Activated CD8-positive, alpha-beta T cell treated with anti-CD3 and anti-CD28 coated beads, Interleukin-2, amount 10 ng/mL, durations not matched to agents 7 days and 5 days (primary cell): ENCODE measurements at places on chromosomes 2 and 18.

GRCh38 chr2:106546391-106546990 lies 59.3 kb downstream of the CD8B2 start:
- no peak for DNase-seq

- DNase-seq = no peak
Observed at GRCh38 chr2:4356109-4356508, 652.7 kb downstream of the DCDC2C start.

DNA sequence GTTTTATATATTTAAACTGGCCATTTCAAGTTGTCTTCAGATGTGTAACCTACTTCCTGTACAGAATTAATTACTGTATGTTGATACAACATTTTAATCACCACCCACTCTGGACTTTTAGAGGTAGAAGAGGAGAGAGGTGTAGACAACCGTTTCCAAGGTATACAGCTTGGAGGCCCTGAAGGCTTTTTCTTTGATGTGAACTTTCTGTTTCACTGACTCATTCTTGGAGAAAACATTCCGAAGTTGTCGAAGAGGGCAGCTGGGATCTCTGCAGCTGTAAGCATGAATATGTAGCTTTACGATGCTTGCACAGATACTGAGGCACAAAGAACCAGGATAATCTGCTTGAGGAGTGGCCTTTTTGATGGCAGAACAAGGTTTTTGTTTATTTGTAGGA lies 137.0 kb downstream of the NCKAP5 start:
- DNase-seq = no peak

GRCh38 chr2:71647356-71647755 lies 194.0 kb downstream of the DYSF start:
- DNase-seq = no peak

DNA sequence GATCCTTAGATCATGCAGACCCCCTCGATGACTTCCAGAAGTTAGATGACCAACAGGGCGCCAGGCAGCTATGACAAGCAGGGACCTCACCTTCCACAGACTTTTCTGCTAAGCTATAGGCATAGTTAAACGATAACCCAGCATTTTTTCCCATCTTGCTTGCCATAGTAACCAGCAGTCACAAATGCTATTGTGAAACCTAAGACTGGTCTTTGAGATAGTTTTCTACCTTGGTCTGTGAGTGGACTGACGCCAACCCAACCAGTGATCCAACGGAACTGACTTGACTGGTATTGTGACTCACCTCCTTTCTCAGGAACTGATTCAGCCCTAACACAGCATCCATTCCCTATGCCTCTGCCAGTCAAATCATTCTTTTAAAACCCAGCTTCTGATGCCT lies 361.2 kb downstream of the LRRTM4 start:
- no peak for DNase-seq

- DNase-seq = no peak
Observed at GRCh38 chr2:123916531-123916930, 108.6 kb upstream of the CNTNAP5 start.

DNA sequence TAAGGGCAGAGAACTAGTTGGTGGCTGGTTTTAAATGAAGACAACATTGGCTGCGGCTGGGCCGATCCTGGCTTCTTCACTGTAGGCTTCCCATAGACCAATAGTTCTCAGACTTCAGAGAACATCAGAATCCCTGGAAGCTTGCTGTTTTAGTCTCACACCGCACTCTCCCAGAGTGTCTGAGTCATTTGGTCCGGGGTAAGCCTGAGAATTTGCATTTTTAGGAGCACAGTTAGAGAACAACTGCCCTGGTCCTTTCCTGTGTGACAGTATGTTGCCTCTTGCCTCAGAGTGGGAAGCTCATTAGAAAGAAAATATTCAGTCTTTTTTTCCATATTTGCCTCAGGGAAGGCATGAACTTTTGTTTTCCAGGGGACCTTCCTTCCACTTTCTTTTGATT lies 137.1 kb upstream of the GAREM1 start:
- DNase-seq = no peak

DNA sequence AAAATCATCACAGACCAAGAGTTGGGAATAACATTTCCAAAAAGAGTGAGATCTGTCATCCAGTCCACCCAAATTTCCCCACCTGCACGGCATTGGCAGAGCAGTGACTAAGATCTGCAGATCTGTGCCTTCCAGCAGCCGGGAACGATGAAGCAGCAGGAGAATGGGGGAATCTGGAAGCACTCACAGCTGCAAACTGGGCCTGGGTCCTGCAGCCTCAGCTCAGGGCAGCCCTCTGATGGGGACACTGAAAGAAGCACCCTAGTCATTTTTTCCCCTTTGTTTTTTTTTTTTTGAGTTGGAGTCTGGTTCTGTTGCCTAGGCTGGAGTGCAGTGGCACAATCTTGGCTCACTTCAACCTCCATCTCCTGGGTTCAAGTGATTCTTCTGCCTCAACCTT lies 4.4 kb upstream of the SAG start:
- DNase-seq = no peak

DNA sequence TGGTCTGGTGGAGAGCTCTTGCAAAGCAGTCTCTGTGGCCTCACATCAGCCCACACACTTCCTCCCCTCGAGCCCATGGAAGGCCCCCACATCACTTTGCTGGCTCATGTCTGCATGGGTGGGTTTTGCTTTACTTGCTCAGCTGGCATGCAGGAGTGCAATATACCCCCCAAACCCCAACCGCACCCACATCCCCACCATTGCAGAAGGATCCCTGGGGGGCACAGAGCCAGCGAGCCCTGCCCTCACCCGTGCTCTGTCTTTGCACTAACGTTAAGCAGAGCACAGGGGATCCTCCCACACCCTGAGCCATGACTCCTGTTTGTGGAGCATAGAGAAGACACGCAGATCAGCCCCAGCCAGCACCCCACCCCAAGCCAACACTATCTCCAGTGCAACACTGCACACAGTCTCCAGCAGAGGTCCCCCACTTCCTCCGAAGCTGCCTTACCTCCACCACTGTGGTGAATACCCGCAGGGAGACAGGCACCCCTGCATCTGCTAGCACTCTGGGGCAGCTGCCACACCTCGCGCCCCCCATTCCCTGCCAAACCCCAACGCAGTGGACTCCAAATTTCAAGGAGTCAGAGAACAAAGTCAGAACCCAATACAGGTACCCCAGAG lies 177.8 kb upstream of the RGPD4 start:
- DNase-seq = no peak

DNA sequence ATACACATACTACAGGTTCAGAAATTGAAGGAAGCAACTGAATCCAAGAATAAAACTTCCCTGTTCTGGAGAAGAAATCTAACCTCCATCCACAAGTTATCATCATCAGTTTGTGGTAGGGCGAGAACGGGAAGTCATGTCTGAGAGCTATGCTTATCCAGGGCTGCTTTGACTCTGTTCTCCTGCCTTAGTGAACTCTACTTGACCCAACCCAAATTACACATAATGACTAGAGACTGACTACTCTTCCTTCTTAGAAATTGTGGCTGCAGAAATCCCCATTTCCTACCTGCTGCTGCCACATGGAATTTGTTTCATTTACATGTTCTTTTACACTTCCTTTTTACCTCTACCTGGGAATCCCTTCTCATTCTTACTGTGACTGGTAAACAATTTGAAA lies 1102.6 kb upstream of the PIK3C3 start:
- DNase-seq = no peak

- no peak for DNase-seq
Observed at GRCh38 chr2:240372101-240372500, 63.4 kb upstream of the GPC1 start.

GRCh38 chr18:74742573-74743243 lies 145.0 kb downstream of the ZNF407 start:
- no peak for DNase-seq

DNA sequence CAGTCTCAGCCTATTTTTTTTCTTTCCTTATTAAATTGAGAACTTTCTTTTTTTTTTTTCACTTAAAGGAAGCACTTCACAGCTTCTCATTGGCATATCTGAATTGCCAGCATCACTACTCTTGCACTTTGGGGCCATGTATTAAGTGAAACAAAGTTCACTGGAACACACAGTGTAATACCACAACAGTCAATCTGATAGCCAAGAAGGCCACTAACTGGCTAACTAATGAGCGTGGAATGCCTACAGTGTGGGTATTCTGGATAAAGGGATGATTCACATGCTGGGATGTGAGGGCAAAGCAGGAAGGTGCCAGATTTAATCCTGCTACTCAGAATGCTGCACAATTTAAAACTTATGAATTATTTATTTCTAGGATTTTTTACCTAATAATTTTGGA lies 11.7 kb upstream of the C18orf63 start:
- no peak for DNase-seq

- DNase-seq = no peak
Observed at GRCh38 chr2:12495247-12495868, 221.4 kb upstream of the TRIB2 start.

- no peak for DNase-seq
Observed at GRCh38 chr2:168649105-168649504, 153.3 kb upstream of the NOSTRIN start.

DNA sequence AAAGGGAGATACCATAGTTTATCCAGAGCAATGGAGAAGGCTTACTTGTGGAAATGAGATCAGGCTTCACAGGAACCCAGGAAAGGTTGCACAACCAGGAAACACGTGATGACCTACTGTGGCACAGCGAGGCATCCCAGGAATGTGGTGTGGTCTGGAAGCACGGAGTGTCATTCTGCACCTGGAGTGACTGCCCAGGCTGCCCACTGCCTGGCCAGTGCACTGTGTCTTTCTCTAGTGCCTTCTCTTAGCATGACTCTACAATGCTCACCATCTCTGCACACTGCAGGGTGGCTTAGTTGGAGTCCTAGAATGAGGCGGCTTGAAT lies 48.9 kb downstream of the CHST9 start:
- no peak for DNase-seq

- DNase-seq = no peak
Observed at GRCh38 chr2:23994567-23994966, 15.3 kb upstream of the MFSD2B start.

DNA sequence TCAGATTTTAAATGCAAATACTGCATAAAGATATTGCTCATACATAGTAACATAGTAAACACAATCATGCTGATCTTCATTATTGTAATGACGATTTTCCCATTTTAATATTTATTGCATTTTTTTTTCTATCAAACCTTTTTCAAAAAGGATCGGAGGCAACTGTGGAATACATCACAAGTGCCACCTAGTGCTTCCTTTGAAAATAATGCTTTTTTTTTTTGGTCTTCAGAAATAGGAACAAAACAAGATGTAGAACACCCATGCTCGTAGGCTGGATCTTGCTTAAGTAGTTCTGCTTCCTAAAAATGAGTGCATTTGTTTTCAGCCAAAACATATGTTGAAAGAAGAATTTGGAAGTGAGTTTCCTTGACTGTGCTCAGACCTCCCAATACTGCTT lies 35.7 kb upstream of the GPR155 start:
- DNase-seq = no peak

DNA sequence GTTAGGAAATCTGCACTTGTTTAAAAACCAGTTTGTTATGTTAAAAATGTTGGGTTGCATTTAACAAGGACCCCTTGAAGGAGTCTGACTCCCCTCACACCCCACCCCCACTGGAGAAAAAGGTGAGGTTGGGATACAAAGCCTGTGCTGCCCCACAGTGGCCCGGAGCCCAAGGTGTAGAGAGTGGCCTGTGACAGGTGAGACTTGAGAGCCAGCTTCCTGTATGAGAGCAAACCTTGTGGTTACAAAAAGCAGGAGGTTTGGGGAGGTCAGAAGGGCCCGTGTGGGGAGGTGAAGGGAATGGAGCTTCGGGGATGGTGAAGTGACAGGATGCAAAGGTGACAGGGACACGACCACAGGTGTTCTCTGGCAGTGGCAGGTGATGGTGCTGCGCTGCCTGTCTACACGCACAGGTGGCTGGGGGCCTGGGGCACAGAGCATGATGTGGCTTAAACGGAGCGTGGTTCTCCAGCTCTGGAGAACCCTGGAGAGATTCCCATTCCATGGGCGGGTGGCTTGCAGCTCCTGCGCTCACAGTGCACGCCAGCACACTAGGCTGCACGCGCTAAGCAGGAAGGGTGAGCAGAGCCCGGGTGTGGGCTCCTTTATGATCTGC lies 29.0 kb downstream of the IMPA2 start:
- DNase-seq = no peak

DNA sequence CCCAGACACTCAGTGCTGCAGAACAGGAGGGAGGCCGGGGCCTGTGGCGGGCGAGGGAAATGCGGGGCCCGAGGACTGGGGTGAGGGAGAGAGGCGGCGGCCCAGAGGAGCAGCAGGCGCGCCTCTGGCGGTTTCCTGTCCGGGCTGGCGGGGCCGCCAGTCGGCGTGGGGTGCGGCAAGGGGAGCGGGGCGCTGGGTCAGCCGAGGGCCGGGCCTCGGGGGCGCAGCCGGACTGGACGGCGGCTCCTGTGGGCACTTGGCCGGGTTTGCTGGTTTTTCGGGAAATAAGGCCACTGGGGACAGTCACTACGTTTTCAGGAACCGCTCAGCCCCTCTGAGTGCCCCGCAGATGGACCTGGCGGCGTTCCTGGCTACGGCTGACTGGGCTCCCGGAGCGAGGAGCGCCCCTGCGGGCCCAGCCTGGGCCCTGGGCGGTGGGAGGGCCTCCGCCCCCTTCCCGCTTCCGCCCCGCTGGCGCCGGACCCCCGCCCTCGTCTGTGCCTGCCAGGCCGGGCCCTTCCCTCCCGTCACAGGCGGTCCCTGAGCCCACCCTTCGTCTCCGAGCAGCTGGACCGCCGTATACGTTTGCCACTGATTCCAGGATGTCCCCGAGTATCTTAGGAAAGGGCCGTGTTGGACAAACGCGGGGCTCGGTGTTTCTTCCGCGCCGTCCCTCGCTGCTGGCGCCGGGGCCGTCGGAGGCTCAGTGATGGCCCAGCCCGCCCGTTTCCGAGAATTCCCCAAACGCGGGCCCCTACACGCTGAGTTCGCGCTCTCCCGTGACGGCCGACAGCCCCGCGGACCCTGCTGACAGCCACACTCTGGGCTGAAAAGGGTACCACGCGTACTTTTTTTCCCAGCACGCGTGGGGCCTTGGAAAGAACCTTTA lies 84.6 kb downstream of the FAM210A start:
- no peak for DNase-seq

DNA sequence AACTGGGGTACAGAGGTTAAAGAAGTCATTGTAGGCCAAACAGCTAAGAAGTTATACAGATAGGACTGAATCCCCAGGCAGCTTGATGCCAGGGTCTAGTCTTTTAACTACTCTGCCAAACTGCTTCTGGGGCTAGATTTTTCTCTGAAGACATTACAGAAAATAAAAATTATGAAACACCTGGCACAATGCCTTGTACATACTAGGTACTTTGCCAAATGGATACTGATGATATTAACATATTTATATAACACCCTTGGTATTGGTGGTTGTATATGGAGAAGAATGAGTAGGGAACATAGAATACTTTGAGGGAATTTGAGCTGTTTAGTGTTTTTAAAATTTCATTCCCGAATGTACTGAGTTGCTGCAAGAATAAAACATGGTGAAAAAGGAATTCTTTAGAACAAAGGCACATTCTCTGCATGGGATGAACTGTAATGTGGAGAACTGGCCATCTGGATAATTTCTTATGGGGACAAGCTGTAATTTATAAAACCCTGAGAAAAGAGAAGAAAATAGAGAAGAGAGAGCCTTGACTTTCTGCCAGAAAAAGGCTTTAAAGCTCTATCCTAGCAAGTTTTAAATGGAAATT lies 210.9 kb upstream of the TMEM200C start:
- no peak for DNase-seq
